HEK293T (cell line): ENCODE measurements at places on chromosomes 16 and 17.

- peak; percentile 89 for DNase-seq
Measured at GRCh38 chr16:1351582-1352362, at the start of the genes GNPTG and TSR3. GNPTG (plus strand) TSS chr16:1351931; CDS start chr16:1351966, 35 bp downstream. TSR3 (minus strand) TSS chr16:1351878; CDS start chr16:1351804, 74 bp downstream.

GRCh38 chr16:3171181-3171854, 16.7 kb upstream of the OR1F1 start:
- DNase-seq: no peak

GRCh38 chr16:74778646-74779045, 4.0 kb upstream of the FA2H start:
- no peak for DNase-seq

GRCh38 chr17:81258292-81258691, 19.2 kb downstream of the NDUFAF8 start:
- no peak for DNase-seq

DNA sequence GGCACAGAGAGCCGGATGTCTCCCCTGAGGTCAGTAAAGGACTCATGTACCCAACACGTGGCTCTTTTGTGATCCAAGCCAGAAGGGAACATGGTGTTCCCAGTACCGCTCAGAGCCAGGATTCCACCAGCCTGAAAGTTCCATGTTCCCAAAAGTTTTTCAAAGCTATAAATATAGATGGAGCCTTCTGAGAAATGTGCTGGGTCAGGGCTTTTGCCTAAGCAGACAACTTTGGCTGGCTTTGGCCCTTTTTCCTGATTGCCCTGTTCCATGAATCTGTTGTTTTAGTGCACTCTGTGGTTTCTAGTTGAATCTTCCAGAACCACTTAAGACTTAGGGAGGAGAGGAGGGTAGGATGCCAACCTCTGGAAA, 128.5 kb upstream of the HS3ST2 start:
- DNase-seq: no peak

GRCh38 chr17:62696726-62697490, 69.4 kb downstream of the MRC2 start:
- no peak for DNase-seq

DNA sequence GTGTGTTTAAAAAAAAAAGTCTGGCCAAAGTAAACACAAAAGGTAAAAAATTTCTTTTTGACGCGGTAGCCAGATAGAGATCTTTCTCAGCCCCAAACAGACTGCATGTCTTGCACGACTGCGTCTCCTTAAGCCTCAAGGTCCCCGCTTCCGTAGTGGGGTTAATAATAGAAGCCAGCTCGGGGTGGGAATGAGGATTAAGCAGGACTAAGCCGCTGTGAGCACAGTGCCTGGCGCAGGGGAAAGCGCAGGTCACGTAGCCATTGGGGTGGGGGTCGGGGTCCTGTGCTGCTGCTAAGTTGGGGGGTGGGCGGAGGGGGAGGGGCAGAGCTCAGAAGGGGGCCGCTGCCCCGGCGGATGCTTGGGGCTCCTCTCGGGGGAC, 521 bp downstream of the GGA2 start:
- peak; percentile 10 for DNase-seq

GRCh38 chr17:37294888-37295287, 80.9 kb upstream of the C17orf78 start:
- no peak for DNase-seq

DNA sequence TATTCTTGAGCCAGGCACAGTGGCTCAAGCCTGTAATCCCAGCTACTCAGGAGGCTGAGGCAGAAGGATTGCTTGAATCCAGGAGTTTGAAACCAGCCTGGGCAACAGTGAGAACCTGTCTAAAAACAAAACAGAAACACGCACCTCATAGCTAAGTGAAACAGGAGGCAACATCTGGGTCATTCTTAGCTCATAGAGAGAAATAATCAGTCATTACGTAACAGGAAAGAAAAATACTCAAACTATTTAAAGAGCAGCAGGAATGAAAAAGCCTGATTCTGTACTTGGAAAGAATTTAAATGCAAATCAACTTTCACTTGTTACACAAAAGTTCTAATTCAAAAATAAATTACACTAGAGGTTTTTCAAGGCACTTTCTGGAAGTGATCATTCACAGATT, 17.2 kb downstream of the CHCT1 start:
- no peak for DNase-seq

DNA sequence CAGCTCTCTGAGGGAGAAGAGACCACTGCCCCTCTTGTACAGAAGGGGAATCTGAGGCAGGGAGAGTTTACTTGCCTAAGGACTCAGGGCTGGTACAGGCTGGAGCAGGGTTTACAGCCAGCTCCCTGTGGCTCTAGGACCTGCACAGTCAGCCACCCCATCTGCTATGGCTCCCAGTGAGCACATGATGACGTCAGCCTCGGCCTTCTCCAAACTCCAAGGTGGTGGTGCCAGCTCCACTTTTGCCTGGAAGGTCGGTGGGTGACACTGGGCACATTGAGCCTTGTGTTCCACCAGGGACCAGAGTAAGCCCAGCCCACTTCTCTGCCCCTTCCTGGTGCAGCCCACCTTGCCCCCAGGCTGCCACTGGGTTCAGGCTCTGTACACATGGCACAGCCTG, 202.2 kb downstream of the ENGASE start:
- no peak for DNase-seq

GRCh38 chr16:17437981-17438380, 32.8 kb downstream of the XYLT1 start:
- no peak for DNase-seq

DNA sequence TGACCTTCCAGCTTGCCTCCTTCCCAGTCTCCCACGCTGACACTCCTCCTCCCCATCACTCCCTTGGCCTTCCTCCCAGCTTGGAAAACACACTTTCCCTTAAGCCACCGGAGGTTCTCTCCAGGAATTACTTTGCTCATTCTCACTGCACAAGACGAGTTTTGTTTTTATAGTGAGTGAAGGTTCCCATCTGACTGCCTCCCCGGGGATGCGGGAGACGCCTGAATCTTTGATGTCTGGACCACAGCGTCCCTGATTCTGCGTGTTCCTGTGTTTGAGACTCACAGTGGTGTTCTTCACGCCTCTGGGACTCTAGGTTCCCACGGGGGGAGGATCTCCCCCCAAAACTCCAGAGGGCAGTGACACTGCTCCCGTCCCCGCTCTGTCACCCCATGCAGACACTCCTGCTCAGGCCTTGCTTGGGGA, 2.0 kb downstream of the DNAI2 start:
- DNase-seq: no peak

GRCh38 chr17:44222112-44222869, 2.8 kb upstream of the UBTF start:
- no peak for DNase-seq

DNA sequence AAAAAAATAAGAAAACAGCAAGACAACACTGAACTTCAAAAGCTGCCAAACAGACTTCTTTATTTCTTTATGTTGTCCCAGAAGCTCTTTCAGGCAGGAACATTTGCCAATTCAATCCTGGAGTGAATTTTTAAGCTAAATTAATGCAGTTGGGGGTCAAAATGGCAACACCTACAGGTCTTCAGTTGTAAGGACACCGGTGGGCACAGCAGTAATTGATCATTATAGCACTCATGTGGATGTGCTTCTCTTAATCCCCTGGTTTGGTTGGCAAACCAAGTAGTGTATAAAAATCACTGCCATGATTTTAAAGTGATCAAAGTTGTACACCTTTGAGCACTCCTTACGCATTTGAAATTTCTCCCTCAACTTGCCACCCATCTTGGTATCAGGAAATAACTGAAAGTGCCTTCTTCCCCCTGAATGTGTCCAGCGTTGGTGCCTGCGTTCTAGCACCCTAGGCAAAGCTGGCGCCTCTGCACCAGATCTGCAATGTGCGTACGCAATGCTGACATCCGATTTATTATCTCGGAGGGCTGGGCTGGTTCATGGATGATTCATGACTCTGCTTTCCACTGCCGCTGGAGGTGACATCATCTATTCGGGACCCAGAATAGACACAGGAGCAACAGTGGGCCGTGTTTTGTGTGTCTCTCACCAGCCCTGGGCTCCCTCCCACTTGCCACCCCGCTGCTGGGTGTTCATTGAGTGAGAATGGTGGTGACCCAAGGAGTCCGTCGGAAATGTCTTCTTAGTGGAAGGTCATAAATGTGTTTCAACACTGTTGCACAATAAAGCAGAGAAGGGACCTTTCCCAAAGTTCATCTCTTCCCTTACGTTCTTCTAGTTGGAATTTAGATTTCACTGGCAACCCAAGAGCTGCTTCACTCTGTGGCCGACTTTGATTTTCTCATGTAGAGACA, 203.4 kb downstream of the CCDC182 start:
- peak; percentile 71 for DNase-seq
